ENCODE measurements at places on chromosomes 11 and 22.

- no peak for DNase-seq
Observed at GRCh38 chr11:71454470-71455113, 1.6 kb downstream of the NADSYN1 start.

GRCh38 chr22:27278946-27279345 is 522.6 kb downstream of the MN1 start:
- DNase-seq, result no peak

DNA sequence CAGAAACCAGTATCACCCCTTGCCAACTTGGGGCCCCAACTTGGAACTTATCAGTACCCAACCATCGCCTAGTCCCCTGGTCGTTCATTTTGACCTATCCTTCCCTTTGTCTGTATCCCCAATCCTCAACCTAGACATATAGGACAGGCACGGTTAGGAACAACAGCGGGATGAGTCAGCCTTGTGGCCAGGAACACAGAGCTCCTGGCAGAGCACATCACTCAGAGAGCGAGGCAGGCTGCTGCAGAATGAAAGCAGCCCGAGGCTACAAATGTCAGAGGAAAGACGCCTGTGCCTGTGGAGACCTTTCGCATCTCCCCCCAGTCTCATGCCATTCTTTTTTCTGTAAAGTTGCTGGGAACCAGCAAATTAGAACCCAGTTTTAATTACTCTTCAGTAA is 14.6 kb downstream of the DKK3 start:
- no peak for DNase-seq

DNA sequence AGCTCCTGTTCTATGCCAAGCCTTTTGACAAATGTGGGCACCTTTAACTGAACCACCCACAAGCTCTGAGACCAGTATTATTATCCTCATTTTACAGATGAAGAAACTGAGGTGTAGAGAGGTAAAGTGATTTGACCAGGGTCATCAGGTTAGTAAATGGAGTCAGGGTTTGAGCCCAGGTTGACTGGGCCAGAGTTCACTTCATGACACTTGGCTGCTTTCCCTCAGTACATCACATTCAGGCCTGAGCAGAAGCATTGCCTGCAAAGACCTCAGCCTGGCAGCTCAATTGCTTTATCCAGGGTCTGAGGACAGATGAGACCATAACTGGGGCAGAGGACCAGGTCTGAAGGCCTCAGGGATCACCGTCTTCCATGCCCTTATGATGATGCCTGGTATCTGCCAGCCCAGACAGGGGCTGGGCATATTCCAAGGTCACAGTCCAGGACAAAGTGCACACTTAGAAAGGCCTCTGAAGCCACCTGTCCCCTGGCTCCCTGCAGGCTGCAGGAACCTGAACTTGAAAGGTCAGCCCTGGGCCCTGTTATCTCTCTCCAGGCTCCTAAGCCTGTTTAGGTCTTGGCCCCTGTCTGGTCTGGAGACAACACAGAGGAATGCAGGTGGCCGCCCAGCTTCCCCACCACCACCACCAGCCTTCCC is 32.0 kb downstream of the POU2AF3 start:
- DNase-seq, result no peak

DNA sequence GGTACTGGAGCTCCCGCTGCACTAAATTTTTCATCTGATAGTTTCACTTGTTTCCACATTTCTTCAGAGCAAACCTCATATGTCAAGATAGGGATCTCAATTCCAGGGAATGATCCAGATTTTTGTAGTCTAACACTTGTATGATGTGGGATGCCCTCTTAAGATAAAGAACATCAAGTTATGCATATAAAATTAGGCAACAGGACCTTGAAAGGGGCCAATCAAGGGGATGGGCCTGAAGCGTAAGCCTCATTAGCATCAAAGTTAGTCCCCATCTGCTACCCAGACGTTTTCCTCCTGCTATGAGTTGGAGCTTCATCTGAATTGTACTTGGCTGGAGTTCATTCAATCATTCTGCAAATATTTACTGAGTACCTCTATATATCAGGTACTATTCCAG is 17.5 kb downstream of the PDGFD start:
- DNase-seq, result no peak

- DNase-seq, result no peak
Observed at GRCh38 chr11:61095021-61095420, 7.3 kb upstream of the CD5 start.

DNA sequence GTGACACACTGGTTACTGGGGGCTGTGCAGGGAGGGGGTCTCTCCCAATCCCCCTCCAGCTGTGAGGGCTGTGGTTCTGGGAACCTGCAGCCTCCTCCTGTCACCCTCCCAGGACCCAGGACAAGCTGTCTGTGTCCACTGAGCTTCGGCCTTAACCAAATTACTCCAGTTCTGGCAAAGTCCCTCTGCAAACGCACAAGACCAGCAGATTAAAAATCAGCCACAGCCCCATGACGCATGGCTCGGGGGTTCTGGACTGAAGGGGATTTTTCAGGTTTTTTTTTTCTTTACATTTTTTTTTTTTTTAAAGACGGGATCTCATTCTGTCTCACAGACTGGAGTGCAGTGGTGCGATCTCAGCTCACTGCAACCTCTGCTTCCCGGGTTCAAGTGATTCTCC is 32.2 kb upstream of the A4GALT start:
- no peak for DNase-seq

- no peak for DNase-seq
Observed at GRCh38 chr11:5274395-5274794, 4.7 kb upstream of the HBE1 start.

GRCh38 chr22:22748297-22748743 is 103.9 kb downstream of the GGTLC2 start:
- DNase-seq, result peak; percentile 7

All from stimulated activated CD8-positive, alpha-beta memory T cell treated with anti-CD3 and anti-CD28 coated beads, Interleukin-7, amount 100 ng/mL, for 1 hour (primary cell).